ENCODE measurements at places on chromosomes 5 and 9. TPM values are rescaled to one million over a fixed set of nuclear protein-coding genes. Genes with fewer than 3 reads are reported as not detected.

GRCh38 chr5:67817652-67818051 lies 397.9 kb upstream of the PIK3R1 start:
- H3K27ac ChIP-seq = peak overlapping the region; percentile 79
- H3K4me1 ChIP-seq = no peaks in the 10 kb centered on the region
- peak; percentile 16 for DNase-seq
- H3K36me3 ChIP-seq = no peaks in the 10 kb centered on the region
- H3K27me3 ChIP-seq = no peaks in the 10 kb centered on the region

DNA sequence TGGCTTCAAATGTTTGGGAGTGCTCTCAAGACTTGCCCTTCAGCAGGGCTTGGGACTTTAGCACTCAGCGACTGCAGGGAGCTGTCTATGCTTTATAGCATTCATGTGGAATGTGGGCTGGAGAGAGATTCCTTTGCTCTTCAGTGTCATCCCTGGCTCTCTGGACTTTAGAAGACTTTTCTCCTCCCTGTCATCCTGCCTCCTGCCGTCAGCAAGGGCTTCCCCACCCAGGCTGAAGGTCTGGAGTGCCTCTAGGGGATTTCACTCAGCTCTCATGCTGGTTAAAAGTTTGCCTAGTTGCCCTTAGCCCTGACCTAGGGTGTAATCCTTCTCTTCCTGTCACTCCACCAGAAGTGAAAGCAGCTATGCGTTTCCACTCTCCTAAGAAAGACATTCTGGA lies 210.9 kb downstream of the FRMD3 start:
- no peaks in the 10 kb centered on the region for H3K4me1 ChIP-seq
- no peaks in the 10 kb centered on the region for H3K27me3 ChIP-seq
- no peak overlapping the region for H3K27ac ChIP-seq
- no peak overlapping the region for H3K4me3 ChIP-seq

DNA sequence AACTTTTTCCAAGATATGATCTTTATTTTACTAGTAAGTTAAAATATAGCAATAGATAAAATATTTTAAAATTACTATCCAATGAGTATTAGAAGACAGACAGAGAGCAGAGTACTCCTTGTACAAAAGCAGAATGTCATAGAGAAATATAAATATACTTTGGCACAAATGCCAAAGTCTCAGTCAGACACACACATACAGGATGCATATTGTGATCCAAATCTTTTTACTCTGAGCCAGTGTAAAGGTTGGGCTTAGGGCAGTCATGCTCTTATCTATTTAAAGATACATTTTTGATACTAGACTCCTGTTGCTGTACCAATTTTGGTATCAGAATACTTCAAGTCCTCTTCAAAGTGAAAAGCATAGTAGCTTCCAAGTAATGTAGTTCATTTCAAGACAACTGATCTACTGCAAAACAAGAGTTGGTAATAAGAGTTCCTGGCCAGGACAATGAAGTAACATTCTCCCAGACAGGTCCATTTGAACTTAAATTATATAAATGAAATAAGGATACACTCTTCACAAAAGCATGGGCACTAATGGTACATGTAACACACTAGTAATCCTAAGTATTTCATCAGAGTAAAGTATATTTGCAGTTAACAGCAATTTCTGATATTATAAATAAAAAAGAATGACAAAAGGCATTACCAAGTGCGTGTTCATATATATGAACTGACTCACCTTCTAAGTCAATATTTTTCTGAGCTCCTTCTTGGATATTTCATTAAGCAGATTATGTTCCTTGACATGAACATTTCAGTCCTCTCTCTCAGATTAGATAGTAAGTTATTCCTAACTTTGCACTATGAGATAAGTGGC lies 10.5 kb downstream of the PFDN1 start:
- peaks cover 10% of the 10 kb centered on the region for H3K36me3 ChIP-seq
- H3K4me1 ChIP-seq = no peaks in the 10 kb centered on the region
- H3K4me3 ChIP-seq = no peak overlapping the region
- no peaks in the 10 kb centered on the region for H3K27me3 ChIP-seq
- DNase-seq = no peak

DNA sequence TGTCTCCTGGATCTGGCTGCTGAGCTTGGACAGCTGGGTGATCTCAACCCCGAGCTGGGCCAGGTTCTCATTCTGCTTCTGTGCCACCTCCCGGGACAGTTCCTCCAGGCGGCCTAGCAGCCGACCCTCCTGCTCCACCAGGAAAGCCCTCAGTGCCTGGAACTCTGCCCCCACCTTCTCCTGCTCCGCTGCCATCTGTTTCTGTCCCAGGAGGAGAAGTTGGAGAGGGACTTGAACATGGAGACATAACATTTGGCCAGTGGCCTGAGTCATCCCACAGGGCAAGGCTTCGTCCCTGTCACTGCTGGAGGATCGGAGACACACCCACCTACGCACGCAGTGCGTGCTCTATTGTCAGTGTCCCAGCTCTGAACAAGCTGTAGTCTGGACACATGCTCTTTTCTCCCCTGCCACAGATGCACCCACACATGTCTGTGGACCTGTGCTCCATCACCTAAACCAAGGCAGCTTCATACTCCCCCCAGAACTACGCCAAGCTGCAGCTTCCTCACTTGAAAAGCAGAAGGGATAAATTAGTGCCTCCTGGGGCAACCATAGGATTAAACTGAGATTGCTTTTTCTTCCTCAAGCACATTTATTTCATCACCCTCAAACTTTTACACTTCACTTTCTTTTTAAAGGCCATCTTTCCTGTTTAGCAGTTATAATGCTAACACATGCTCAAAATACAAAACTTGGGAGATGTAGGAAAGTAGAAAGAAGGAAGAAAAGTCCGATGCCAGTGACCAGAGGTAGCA lies 4.9 kb downstream of the TRIM7 start:
- no peaks in the 10 kb centered on the region for H3K27me3 ChIP-seq
- H3K4me1 ChIP-seq = peaks cover 16% of the 10 kb centered on the region
- H3K27ac ChIP-seq = no peak overlapping the region

- no peak overlapping the region for H3K4me3 ChIP-seq
- DNase-seq = no peak
- H3K36me3 ChIP-seq = no peaks in the 10 kb centered on the region
- no peaks in the 10 kb centered on the region for H3K27me3 ChIP-seq
- H3K27ac ChIP-seq = no peak overlapping the region
Observed at GRCh38 chr5:61783481-61783880, 451.4 kb downstream of the ZSWIM6 start.

DNA sequence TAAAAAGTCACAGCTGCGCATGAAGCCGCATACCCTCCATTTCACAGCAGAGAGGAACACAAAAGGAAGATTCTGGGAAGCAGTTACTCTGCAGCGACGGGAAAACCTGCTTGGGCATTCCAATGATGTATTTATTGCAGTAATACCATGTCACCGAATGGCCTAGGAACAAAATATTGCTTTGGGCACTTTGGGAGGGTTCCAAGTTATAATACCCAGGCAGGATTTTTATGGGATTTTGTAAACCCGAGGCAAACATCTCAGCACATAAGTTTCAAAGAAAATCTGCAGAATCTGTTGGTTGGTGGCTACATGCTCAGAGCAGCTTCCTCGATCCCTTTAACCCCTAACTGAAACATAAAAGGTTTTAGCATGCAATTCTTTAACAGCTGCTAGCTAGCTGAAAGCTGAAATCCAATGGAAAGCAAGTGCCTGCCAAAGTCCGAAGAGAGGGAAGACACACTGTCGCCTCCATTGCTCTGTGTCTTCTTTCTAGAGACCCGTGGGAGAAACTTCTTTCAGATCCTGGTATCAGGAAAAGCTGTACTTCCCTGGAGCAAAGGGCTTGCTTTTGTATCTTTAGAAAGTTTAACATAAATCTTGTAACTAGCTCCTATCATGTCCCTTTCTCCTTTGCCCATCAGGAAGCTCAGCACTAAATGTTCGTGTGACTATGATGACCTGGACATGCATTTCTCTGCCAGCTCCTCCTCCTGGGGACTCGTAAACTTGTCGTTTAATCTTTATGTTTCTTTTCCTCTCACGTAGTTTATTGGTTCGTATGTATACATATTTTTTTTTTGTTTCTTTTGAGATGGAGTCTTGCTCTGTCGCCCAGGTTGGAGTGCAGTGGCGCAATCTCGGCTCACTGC lies 195.0 kb downstream of the MAPKAP1 start:
- no peaks in the 10 kb centered on the region for H3K36me3 ChIP-seq
- H3K27me3 ChIP-seq = no peaks in the 10 kb centered on the region
- H3K4me3 ChIP-seq = no peak overlapping the region
- DNase-seq = no peak
- H3K4me1 ChIP-seq = peaks cover 11% of the 10 kb centered on the region

GRCh38 chr5:125394661-125395280 lies 648.3 kb upstream of the ZNF608 start:
- no peaks in the 10 kb centered on the region for H3K36me3 ChIP-seq
- H3K27ac ChIP-seq = no peak overlapping the region
- no peak for DNase-seq
- H3K27me3 ChIP-seq = no peaks in the 10 kb centered on the region
- no peaks in the 10 kb centered on the region for H3K4me1 ChIP-seq

- H3K27ac ChIP-seq = no peak overlapping the region
- no peaks in the 10 kb centered on the region for H3K36me3 ChIP-seq
- H3K4me3 ChIP-seq = no peak overlapping the region
- H3K27me3 ChIP-seq = 0 out of 3 replicates have a peak, but pooled peaks cover 4% of the 10 kb centered on the region
- no peaks in the 10 kb centered on the region for H3K4me1 ChIP-seq
- no peak for DNase-seq
Observed at GRCh38 chr9:99606296-99606695, 215.4 kb upstream of the NR4A3 start.

Gene SEMA5A
- total RNA-seq = 0.02 TPM

Gene SLC1A1
- 0.16 TPM for total RNA-seq

Gene SLC34A3
- not detected for total RNA-seq

Gene C9orf152
- total RNA-seq = not detected
